Upper lobe of right lung (tissue), 1 donor: ENCODE measurements at places on chromosomes 7 and 10.

DNA sequence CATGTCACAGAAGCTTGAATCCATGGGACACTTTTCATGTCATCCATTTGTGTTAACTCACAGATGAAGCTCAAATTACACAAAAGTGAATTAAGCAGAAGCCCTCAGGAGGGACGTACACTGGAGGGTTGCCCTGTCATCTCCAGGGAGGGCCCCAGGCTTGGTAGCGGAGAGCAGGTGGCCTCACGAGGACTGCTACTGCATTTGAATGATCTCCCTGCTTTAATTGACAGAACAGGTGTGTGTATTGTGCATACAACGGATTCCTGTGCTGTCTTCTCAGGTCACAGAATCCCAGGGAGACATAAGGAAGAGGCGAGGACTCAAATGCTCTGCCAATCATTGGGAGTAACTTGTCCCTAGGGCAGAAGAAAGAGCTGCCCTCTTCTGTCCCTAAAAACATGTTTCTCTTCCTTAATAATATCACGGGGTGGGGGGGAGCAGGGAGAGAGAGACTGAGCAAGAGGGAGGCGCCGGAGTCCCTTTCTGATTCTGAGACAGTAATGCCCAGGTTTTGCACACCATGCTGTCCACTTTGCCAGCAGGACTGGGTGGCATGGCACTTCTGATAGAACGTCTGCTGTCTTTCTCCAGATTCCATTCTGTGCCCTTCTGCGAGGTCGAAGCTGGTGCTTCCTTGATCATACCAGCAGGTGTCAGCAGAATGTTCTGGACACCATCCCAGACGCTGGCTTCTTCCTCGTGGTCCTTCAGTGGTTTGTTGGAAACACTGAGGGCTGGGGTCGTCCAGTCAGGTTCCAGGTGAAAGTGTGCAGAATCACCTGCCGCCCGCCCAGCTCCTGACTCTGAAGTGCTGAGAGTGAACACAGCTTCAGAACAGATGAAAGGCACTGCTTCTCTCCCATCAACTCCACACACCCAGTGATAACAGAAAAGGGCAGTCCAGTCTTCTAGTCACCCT lies 26.2 kb upstream of the RASGEF1A start:
- DNase-seq: no peak

- DNase-seq: no peak
Observed at GRCh38 chr7:138584696-138585095, 116.5 kb downstream of the SVOPL start.

GRCh38 chr10:129589546-129589945 lies 122.5 kb downstream of the MGMT start:
- DNase-seq: no peak

GRCh38 chr7:35714407-35714806 lies 19.5 kb upstream of the HERPUD2 start:
- DNase-seq: no peak

GRCh38 chr10:103196516-103196915 lies 3.4 kb upstream of the NT5C2 start:
- DNase-seq: no peak

DNA sequence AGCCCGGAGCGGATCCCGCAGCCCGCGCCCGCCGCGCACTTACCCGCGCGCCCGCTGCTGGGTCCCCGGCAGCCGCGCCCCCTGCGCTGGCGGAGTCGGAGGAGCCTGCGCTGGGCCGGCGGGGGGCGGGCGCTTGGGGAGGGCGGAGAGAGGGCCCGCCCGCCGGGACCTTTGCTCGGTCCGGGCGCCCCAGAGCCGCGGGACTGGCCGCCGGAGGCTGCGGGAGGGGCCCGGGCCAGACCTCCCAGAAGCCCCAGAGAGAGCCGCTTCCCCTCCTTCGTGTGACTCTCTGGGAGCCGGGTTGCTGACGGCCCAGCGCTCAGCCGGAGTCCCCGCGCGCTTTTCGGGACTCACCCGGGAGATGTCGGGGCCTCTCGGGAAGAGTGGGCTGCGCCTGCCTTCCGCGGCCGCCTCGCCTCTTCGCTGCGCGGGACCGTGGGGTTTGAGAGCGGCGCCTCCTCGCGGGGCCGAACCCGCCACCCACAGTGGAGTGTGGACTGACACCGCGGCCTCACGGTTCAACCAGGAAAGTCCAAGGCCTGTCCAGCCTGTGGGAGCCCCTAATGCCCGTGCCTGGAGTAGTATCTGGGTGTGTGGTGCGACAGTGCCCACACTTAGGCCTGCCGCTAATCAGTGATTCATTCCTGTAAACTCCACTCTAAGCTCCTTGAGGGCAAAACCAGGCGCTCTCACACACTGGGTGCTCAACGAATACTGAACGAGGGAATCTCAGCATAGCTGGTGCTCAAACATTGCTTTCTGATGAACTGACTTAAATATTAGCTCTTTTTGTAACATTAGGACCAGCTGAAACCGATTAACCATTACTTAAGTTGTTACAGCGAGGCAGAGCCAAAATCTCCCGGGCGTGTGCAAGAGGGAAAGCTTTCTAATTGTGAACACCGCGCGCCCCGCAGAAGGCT lies at the start of gene GSDME:
Gene GSDME, minus strand, starts transcription at position 112 of the 923 bp plus-strand sequence. CDS start 7,690 bp downstream, outside the sequence.
- DNase-seq: peak; percentile 81

GRCh38 chr10:58818900-58819299 lies 306.2 kb downstream of the BICC1 start:
- DNase-seq: no peak
